ENCODE measurements at places on chromosomes 11 and 22.

DNA sequence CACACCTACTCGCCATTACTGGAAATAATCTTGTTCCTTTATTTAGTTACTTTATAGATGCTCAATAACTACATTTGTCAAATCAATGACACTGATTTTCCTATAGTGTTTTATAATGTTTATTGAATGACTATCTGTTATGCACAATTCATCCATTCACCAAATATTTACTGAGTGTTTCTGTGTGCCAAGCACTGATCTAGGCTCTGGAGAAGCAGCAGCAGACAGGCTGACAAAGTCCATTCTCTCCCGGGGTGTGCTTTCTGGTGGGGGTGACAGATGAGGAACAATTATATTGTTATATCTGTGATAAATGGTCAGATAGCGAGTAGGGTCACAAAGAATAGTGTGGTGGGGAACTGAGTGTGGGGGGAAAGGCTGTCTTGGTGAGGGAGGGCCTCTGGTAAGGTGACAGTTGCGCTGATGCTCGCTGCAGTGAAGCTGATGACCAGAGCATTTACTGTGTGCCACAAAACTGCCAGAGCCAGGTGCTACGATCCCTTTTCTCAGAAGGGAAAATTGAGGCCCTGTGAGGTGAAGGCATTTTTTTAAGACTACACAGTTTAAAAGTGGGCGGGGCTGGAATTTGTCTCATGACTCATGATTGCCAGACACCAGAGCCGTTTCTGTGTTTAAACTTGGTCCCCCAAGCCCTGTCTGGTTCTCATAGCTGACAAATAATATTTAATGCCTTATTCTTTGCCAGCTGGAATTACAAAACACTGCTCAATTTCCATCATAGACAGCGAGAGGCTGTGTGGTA is 10.2 kb downstream of the PACS1 start:
- no peak for DNase-seq

GRCh38 chr11:92284558-92284957 is 59.9 kb downstream of the FAT3 start:
- DNase-seq, result no peak

GRCh38 chr11:48011102-48011797 is 30.9 kb downstream of the PTPRJ start:
- no peak for DNase-seq

GRCh38 chr11:104361975-104362374 is 198.0 kb upstream of the PDGFD start:
- DNase-seq, result no peak
